RWPE1 (cell line): ENCODE measurements at places on chromosomes 2 and 18.

DNA sequence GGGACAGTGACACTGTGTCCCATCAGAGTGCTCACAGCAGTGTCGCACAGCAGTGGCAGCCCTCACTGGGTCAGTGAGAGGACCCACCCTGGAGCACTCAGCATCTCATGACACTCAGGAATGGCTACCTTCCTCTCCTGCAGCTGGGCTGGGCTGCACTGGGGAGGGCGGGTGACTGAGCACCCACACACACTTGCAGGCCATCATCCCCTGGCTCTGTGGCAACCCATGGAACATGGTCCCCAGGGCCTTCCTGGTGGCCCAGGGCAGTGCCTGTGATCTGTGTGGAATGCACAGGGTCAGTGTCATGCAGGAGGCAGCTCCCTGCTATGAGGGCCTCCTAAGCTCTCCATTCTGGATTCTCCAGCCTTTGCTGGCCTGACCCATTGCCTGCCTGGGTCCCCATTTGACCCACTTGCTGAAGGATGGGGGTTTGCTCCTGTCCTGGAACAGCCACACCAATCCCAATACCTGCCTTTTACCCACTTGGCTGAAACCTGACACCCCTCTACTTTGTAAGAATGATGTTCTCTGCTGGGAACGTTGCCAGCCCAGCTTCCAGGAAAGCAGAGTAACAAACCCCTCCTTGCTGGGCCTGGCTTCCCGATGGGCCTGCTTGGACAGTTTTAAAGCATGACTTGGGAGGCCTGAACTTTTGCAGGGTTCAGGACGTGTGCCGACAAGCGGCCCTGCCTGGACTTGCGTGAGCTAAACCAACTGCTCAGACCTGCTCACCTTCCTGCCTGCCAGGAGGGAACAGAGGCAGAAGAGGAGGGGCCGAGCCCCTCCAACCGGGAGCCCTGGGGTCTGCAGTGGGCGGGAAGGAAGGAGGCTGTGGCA, 13.7 kb downstream of the HS6ST1 start:
- DNase-seq, result peak; percentile 97

GRCh38 chr2:5594249-5594695, 97.9 kb upstream of the SOX11 start:
- DNase-seq, result no peak

GRCh38 chr2:194723446-194723845, 933.6 kb upstream of the SLC39A10 start:
- no peak for DNase-seq

- no peak for DNase-seq
Observed at GRCh38 chr2:1865716-1866234, 121.5 kb upstream of the PXDN start.

- DNase-seq, result peak; percentile 16
Observed at GRCh38 chr18:32919799-32920198, 147.0 kb upstream of the KLHL14 start.

- no peak for DNase-seq
Observed at GRCh38 chr2:42492691-42493467, 903 bp downstream of the KCNG3 start.

- DNase-seq, result no peak
Observed at GRCh38 chr2:60413814-60414168, 139.7 kb downstream of the BCL11A start.

DNA sequence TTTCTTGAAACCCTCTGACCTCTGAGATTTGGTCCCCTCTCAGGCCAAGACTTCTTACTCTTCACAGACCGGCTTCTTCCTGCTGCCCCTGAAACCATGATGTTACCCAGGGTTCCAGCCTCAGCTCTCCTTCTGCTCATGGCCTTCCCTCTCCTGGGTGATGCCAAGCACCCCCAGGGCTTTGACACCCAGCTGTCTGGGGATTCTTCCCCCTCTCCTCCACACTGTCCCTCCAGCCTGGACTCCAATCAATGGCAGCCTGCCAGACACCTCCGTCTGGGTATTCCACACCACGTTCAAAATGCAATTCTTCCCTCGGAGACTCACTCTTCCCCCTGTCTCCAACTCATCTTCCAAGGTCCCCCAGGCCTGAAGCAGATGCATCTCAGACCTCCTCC, 25.0 kb downstream of the SPP2 start:
- DNase-seq, result no peak

- DNase-seq, result no peak
Observed at GRCh38 chr18:37762076-37762621, 196.6 kb upstream of the CELF4 start.

- DNase-seq, result no peak
Observed at GRCh38 chr2:165645930-165646831, 147.9 kb downstream of the GALNT3 start.

GRCh38 chr2:151727593-151728552, 6.4 kb downstream of the NEB start:
- no peak for DNase-seq
